Endodermal cell (in vitro differentiated cells): ENCODE measurements at places on chromosomes 12 and 14. TPM values are rescaled to one million over a fixed set of nuclear protein-coding genes. Genes with fewer than 3 reads are reported as not detected.

The PRICKLE1 gene
- 7.2 to 8.3 TPM (median 7.9 TPM) in 3 replicates for total RNA-seq

The ADAMTS20 gene
- total RNA-seq, result 1.1 to 23.2 TPM (median 1.1 TPM) in 3 replicates

DNA sequence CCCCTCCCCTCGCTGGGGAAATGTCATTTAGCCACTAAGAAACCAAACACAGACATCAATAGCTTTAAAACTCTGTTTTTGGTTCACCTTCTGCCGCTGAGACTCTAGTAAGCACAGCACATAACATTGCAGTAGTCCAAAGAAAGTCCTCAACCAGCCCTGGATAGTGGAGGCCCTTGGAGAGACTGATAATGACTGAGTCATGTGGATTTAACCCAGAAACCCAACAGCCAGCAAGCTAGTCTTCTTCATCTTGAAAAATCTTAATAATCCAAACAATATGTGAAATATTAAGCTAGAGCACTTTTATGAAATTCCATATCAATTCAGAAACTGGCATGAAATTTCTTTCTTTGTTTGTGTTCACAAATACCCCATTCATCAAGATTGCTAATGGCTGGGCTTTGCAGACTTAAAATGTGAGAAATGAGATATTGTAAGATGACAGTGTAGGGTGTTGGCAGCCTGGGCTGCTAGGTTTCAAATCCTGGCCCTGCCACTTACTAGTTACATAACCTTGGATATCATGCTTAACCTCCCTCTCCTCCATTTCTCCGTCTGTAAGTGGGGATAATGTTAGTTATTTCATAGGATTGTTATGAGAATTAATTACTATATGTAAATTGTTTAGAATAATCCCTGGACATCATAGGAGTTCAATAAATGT is 40.1 kb downstream of the RERG start:
- no peak for DNase-seq

DNA sequence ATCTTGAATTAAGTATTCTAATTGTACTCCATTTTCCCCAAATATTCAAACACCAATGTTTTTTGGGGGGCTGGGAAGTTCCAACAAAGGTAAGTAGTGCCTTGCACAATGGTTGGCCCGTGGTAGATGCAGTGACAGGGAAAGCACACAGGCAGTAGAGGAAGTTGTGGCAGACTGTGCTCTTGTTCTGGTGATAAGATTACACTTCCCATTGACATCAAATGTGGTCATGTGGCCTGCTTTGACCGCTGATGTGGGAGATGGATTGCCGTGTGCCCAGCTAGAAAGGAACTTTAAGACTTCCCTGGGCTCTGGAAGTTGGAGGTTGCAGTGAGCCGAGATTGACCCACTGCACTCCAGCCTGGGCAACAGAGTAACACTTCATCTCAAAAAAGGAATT is 223.8 kb downstream of the VRK1 start:
- DNase-seq, result no peak

DNA sequence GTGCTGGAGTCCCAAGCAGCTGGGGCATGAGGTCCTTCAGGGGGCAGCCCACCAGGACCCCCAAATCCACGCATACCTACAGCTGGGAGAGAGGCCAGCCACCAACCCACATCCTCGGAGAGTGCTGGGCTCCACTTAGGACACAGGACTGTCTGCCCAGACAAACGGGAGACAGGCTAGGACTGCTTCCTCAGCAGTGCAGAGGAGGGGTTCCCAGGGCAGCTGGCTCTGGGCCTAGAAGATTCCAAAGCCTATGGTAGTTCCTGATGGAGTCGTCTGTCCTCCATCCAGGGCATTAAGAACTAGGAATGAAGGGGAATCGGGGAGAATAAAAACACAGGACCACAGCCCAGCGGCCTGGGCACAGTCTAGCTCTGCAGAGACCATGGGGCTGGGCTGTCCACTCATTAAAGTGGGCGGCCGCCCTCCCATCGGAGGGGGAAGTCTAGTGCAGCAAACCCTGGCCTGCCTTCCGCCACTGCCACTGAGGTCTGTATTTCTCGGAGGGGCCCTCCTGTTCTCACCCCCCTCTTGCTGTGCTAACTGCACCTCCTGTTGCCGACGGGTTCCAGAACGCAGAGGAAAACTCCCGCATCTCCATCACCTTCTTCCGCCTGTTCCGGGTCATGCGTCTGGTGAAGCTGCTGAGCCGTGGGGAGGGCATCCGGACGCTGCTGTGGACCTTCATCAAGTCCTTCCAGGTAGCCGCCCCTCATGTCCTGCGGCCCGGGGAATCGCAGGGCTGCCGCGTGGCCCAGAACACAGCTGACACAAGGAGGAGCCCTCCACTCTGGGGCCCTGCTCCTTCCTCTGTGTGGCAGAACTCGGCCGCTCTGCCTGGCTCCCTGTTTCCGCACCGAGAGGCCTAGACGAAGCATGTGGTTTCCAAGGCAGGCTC is 143.5 kb upstream of the FKBP4 start:
- peak; percentile 53 for DNase-seq

GRCh38 chr14:77663293-77663692 is 44.5 kb downstream of the ALKBH1 start:
- DNase-seq, result no peak

- no peak for DNase-seq
Measured at GRCh38 chr12:25715102-25715501, 162.0 kb upstream of the LMNTD1 start.

GRCh38 chr12:108839890-108840230 is 17.5 kb downstream of the SSH1 start:
- DNase-seq, result no peak

- peak; percentile 87 for DNase-seq
Measured at GRCh38 chr12:113778432-113779132, 187.5 kb downstream of the RBM19 start.

DNA sequence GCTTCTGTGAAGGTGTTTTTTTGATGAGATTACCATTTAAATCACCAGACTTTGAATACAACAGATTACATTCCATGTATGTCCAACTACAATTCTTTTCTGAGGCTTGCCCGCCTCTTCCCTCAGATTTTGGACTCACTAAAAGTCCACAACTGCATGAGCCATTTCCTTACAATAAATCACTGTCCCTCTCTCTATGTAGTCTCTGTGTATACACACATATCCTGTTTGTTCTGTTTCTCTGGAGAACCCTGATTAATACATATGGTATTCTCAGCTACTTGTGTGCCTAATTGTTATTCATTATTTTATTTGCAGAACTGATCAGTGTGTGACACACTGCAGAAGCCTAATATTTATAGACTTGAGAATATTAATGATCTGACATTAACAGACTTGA is 2.4 kb upstream of the MIPOL1 start:
- no peak for DNase-seq
